ENCODE measurements at places on chromosomes 12 and 14.

DNA sequence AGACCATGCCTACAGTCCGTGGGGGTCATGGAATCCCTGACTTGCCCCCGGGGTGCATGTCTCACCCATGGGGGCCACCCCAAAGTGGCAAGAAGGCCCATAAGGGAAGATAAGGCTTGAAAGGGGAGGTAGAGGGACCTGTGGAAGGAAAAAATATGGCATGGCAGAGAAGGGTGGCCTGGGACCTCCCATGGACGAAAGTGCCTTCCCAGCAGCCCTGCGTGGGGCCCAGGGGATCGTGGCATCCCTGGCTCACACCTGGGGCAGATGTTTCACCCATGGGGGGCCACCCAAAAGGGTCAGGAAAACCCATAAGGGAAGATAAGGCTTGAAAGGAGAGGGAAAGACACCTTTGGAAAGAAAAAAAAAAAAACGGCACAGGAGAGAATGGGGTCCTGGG lies 264.6 kb downstream of the ALG10 start:
- no peak for DNase-seq

- DNase-seq, result no peak
Observed at GRCh38 chr14:24132061-24132685, 1.7 kb downstream of the FITM1 start.

DNA sequence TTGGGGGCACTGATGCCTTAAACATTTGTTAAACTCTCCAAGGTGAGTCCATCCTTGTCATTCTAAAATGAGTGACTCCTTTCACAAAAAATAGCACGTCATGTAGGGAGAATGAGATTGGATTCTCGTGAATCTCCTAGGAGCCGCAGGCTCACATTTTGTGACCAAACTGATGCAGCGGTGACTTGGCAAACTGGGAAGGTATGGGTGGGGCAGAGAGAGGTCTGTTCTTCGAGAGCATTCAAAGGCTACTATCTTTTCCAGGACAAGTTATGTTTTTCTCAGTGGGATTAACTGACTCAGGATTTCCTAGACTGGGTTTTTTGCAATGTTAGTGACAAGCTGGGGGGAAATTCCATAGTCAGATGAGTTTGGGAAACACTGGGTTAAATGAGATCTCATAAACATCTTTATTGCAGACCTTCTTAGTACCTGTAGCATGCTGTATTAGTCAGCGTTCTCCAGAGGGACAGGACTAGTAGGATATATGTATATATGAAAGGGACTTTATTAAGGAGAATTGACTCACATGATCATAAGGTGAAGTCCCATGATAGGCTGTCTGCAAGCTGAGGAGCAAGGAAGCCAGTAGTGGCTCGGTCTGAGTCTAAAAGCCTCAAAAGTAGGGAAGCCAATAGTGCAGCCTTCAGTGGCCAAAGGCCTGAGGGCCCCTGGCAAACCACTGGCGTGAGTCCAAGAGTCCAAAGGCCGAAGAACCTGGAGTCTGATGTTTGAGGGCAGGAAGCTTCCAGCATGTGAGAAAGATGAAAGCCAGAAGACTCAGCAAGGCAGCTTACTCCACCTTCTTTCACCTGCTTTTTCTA lies 61.0 kb downstream of the FOXN4 start:
- no peak for DNase-seq

- DNase-seq, result no peak
Observed at GRCh38 chr14:101839236-101839635, 77.7 kb downstream of the PPP2R5C start.

GRCh38 chr12:118274066-118274465 lies 98.6 kb downstream of the TAOK3 start:
- no peak for DNase-seq

- DNase-seq, result no peak
Observed at GRCh38 chr12:128905003-128905544, 51.8 kb downstream of the GLT1D1 start.

DNA sequence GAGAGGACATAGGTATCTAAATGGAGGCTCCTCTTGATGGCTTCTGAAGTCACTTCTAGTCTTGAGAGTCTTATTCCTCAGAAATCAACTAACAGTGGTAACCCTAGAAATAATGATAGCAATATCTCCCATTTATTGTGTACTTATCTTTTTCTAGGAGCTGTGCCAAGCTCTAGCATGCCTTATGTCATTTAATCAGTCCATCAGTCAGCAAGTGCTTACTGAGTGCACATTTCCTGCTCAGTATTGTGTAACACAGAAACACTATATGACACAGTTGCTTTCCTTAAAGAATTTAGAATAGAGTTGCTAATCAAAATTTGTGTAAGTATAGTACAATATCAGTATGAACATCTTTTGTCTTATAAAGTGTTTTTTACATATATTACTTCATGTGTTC lies 36.6 kb downstream of the KRT76 start:
- no peak for DNase-seq

DNA sequence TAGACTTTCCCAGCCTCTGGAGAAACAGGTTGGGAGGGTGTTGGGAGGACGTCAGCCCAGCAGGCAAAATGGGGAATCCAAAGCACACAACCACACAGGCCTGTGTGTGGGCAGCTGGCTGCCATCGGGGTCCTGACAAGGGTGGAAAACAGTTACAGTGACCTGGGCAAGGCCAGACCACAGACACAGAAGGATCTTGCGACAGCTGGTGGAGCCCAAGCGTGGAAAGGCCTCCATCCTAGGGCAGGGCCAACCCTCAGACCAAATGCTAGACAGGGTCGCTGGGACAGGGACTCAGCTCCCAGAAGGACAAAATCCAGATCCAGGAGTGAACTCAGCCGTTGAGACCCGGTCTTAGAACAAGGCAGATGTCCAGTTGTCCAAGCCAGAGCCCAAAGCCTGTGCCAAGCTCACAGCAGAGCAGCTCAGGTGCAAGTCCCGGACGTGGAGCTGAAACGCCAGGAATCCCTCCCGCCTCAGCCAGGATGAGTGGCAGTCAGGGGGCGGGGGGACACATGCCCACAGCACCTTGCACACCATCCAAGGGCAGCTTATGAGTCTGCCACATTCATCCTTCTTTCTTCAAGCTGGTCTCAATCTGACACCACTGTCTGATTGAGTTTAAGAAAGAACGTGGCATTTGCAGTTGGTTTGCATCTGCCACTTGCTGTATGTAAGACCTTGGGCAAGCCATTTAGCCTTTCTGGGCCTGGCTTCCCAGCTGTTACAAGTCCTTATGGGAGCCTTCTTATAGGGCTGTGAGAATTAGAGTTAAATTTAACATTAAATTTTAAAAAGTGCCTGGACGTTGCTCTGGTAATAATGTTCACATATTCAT lies 37.6 kb downstream of the DEGS2 start:
- no peak for DNase-seq

GRCh38 chr14:73381380-73382013 lies 76.8 kb downstream of the NUMB start:
- DNase-seq, result no peak

DNA sequence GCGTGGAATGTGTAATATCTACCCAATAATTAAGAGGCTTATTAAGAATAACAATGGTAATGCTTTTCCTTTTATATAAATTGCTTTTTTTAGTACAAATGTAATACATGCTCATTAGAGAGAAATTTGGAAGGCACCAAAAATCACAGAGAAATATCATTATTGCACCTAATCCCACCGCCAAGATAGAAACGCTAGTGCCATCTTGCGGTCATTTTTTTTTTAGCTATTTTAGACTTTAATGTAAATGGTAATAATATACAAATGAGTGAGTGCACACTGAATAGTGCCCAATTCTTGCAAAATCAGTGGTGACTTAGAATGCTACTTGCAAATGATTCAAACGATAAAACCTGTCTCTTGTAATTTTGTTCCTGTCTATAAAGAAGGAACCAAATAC lies 576.8 kb upstream of the TMEM132C start:
- no peak for DNase-seq

DNA sequence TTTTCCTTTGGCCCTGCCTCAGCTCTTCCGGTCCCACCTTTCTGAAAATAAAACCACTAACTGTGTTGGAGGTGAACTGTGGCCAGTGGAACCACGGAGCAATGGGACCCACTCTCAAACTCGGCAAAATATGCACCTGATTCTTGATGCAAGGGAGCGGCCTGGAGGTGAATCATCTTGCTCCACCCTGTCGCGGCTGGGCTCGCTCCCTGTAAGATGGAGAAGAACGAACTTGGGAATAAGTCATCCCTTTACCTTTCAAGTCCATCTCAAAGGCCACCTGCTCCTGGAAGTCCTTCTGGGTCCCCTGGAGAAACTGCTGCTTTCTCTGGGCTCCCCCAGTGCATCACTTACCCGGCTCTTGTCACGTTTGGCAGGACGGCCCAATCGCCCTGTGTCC lies 309.9 kb downstream of the BCL11B start:
- no peak for DNase-seq

DNA sequence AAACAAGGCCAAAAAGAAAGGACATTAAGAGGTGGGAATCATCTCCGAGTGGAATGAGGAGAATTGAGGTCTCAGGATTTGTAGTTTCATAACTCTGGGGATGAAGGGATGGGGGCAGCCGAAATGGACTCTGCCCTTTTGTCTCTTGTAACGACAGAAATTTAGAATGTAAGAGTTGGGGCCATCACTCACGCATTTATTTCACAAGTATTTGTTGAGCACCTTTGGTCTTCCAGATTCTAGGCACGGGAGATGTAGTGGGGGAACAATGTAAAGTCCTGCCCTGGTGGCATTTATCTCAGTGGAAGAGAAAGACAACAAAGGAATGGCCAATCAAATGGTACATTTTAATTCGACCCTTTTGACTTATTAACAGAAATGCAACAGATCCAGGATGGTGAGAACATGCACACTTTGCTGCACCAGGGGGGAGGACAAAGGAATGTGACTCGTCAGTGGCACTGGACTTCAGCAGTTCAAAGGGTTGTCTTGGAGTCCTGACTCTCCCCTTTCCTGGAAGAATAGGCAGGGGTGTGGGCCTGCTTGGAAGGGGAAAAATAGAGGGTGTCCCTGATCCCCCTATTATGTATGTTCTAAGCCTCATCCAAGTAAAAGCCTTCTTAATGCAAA lies 102.0 kb downstream of the TMEM30B start:
- DNase-seq, result no peak

- DNase-seq, result no peak
Observed at GRCh38 chr12:117167769-117168168, 22.5 kb downstream of the FBXO21 start.

GRCh38 chr14:52987042-52987441 lies 36.2 kb upstream of the FERMT2 start:
- no peak for DNase-seq

DNA sequence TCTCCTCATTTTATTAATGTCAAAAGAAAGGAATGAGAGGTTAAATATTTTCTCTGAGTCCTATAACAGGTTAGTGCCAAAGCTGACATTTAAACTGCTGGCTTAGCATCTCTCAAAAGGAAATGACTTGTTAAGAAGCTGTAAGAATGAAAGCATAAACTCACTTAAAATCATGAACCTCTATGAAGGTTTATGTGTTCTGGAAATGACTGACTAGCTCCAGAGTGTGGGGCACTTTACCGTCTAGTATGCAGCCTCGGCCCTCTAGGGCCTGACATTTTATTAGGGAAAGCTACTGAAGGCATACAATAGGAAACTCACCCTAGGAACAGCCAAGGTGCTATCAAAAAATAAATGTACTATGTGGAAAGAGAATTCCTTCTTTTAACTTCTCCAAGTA lies 35.1 kb downstream of the SPX start:
- DNase-seq, result no peak

- no peak for DNase-seq
Observed at GRCh38 chr12:69996241-69996640, 171.2 kb downstream of the MYRFL start.

- DNase-seq, result no peak
Observed at GRCh38 chr12:55809274-55809673, 8.2 kb downstream of the SARNP start.

DNA sequence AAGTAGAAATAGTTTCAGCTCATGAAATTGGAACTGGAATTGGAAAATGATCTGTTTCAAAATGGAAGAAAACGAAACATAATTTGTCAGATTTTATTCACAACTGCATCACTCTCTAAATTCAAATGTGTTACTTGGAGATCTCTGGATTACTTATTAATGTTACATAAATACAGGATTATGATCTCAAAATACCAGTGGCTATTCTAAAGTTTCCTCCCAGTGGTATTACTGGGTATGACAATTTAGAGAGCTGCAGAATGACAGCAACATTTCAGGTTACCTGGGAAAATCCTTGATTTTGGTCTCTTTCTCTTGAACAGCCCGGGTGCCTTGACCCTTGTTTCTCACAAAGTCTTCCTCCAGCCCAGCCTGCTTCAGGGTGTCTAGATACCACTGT lies 14.2 kb downstream of the FAM161B start:
- no peak for DNase-seq

GRCh38 chr14:23115039-23115731 lies 3.9 kb downstream of the CEBPE start:
- no peak for DNase-seq

DNA sequence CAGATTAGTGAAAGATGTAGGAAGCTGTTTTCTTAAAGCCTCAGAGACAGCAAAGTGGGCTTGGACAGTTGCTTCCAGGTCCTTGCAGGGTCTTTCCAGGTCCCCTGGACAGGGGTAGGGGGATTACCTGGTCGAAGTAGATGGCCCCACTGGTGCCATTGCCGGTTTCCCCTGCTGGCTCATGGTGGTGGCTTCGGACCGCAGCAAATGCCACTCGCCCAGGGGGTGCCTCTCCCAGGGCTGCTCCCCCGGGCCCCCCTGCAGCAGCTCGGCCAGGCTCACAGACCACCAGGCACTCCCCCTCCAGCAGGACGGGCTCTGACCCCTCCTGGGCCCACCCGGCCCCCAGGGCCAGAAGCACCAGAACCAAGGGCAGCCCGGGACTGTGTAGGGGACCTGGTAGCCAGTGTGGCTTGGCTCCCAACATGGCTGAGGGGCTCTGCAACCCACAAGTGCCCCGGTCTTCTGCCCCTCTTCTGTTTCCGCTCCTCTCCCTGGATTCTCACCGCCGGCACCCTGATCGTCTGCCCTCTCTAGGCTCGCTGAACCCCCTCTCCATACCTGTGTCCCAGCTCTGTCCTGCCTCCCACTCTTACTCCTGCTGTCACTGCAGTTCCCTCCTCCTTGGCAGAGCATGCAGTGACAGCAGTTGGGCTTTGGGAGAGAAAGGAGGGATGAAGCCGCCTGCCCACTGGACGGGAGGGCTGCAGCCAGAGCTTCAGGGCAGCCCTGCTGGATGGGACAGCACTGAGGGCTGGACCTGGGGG lies 657 bp downstream of the CBLN3 start:
- no peak for DNase-seq

DNA sequence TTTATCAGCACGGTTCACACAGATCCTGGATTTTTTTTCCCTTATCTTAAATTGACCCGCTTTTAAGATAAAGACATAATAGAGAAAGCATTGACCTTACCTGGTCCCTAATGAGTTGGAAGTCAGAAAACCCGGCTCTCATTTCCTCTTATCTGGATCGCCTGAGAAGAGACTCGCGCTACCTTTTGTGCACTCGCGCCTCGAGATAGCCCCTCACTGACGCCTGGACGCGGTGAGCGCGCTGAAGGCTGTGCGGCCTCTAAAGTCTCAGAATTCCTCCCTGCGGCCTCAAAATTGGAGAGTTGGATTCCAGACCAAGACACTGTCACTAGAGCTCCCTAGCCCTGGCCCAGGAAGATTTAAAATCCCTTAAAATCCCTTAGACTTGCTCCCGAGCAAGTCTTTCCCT lies 7.0 kb downstream of the NKX2-1 start:
- no peak for DNase-seq

Measured in stimulated activated CD4-positive, alpha-beta T cell treated with anti-CD3 and anti-CD28 coated beads, Interleukin-15, amount 100 ng/mL, for 1 hour (primary cell).